ENCODE measurements at places on chromosomes 11 and 22.

DNA sequence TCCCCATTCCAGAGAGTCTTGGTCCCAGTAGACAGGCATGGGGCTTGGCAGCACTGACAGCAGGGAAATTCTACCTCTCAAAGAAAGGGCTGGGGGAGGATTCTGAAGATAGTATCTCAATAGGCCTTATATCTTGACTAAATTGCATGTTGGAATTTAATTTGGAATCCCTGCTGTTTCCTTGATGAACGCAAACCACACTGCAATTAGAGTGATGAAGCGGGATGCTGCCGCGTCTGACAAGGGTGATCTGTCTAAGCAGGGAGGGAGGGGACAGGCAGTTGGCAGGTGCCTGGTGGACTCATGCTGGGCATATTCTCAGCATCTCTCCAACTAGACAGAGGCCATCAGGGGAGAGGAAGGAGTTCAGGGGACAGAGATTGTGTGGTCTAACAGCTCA lies 48.4 kb downstream of the COMMD9 start:
- no peak for DNase-seq

GRCh38 chr11:64356498-64357411 lies 2.2 kb upstream of the RPS6KA4 start:
- no peak for DNase-seq

DNA sequence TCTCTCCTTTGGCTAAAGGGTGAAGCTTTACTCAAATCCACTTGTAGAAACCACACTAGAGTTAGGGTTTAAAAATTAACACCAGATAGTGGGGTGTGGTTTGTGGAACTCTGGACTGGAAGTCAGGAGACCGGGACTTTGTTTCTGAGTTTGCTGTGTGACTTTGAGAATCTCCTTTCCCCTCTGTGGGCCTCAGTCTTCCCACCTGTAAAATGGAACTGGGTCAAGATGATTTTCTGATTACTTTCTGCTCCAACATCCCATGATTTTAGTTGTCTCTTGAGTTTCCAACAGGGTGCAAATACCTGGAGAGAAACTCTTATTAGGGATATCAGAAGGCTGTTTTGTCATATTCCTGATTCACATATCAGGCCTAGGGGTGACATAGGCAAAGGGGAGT lies 301.0 kb downstream of the MIAT start:
- no peak for DNase-seq

- DNase-seq: no peak
Observed at GRCh38 chr11:35978183-35978582, 34.3 kb downstream of the LDLRAD3 start.

GRCh38 chr11:75591966-75592365 lies 29.9 kb downstream of the SERPINH1 start:
- no peak for DNase-seq

DNA sequence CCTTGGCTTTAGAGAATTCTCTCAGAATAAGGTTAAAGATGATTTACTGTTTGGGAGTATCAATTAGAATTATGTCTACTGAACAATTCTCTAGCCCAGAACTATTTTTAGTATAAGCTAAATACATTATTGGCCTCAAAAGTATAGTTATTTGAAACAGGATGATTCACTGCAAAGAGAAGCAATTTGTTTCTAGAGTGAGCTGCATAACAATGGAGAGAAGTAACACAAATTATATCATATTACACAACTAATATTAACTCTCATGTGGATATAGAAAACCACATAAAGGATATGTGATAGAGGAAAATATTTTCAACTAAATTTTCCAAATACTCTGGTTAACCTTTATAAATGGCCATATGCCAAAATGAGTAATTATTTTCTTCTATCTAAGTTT lies 24.9 kb downstream of the PGM2L1 start:
- DNase-seq: no peak

GRCh38 chr11:117970400-117971024 lies 15.7 kb upstream of the IL10RA start:
- DNase-seq: no peak

GRCh38 chr11:82577246-82577645 lies 156.4 kb downstream of the FAM181B start:
- no peak for DNase-seq

- DNase-seq: peak; percentile 47
Observed at GRCh38 chr11:11798586-11799438, 43.0 kb upstream of the USP47 start.

DNA sequence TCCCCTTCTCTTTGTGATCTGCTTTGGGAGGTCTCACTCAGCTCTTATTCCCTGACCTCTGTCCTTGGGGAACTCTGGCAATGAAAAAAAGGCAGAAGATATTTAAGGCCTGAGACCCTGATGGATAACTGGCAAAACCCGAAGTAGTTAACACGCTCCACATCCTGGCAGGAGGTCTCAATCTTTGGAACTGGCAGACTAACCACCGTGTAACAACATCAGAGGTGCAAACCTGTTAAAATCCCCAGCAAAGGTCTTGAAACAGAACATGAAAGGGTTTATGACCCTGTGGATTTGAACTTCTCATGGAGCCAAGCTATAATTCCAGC lies 160.3 kb downstream of the DBX1 start:
- DNase-seq: no peak

GRCh38 chr22:29165321-29166060 lies 40.2 kb upstream of the EMID1 start:
- no peak for DNase-seq

- no peak for DNase-seq
Observed at GRCh38 chr11:67387518-67387917, 4.3 kb upstream of the RAD9A start.

- DNase-seq: no peak
Observed at GRCh38 chr22:37553725-37554124, 6.6 kb upstream of the CDC42EP1 start.

DNA sequence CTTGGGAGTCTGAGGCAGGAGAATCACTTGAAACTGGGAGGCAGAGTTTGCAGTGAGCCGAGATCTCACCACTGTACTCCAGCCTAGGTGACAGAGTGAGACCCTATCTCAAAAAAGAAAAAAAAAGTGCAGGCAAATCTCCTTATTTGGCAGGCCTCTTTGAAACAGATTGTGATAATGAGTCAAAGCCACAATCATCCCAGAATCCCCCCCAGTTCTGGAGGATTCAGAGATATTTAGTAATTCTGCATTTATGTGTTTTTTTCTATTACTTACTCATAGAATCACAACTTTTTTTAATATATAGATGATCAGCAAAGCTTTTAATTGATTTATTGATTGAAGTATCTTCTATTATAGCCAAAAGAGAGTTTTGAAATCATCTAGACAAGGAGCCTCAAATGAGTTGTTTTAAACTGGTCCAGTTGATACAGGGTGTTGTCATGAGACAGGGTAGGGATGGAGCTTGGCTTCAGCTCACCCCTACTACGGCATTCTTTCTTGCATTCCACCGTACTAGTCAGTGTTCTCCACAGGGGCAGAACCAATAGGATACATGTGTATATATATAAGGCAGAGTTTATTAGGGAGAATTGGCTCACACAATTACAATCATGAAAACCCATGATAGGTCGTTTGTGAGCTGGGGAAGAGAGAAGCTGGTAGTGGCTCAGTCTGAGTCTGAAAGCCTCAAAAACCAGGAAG lies 39.3 kb upstream of the SORL1 start:
- no peak for DNase-seq

DNA sequence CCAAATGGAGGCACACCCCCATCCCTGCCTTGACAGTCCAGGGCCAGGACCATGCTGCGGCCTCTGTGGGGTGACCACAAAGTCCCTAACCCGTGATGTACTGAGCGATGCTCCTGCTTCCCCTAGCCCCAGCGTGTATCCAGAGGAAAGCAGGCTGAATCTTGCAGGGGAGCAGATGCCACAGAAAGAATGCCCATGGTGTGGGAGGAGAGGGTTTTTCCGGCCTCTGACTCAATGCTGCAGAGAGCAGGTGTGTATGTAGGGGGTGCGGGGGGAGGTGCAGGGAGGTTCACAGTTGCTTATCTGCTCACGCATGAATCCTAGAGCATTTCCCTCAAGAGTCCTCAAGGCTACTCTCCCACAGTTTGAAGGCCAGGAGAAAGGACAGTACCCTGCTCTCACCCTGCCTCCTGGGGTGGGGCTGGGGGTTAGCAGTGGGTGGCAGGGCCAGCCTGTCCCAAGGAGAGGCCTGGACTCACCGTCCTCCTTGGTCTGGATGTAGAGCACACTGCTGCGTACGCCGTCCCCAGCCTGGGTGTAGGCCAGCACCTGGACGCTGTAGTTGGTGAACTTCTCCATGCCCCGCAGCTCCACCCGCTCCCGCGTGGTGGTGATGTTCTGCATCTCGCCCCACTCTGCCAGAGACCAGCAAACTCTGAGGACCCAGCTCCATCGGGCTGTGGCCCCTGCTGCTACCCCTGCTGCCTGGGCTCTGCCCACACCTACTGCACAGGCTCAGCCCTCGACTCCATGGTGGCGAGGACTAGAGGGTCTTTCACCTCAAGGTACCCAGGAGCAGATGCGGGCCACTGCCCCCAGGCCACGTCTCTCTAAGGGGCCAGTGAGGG lies 130.8 kb downstream of the CEP164 start:
- DNase-seq: no peak

GRCh38 chr22:17536269-17536668 lies 27.0 kb upstream of the SLC25A18 start:
- DNase-seq: no peak

DNA sequence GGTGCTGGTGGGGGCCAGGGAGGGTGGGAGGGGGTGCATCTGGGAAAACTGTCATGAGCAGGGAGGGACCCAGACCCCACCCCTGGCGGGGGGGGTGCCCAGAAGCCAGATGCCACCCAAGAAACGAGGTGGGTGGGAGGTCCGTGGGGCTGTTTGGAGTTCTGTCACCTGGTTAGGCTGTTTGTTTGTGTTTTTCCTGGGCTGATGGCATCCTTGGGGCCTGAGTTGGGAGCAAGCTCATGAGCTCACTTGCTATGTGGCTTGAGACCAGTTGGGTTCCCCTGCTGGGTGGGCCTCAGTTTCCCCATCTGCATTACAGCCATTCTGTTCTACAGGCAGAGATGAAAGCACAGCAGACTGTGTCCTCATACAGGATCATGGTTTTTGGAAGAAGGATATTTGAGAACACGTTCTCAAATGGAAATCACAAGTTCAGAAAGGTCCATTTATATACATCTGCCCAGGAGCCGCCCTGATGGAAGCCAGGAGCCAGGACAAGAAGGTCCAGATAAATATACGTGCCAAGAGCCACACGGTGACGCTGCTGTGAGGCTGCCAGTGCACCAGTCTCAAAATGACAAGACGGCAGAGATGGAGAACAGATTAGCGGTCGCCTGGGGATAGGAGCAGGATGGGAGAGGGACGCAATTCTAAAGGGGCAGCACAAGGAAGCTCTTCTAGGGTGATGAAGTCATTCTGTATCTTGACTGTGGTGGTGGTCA lies 312.9 kb downstream of the MN1 start:
- DNase-seq: no peak

GRCh38 chr11:104776501-104777170 lies 121.6 kb downstream of the CASP12 start:
- DNase-seq: no peak

DNA sequence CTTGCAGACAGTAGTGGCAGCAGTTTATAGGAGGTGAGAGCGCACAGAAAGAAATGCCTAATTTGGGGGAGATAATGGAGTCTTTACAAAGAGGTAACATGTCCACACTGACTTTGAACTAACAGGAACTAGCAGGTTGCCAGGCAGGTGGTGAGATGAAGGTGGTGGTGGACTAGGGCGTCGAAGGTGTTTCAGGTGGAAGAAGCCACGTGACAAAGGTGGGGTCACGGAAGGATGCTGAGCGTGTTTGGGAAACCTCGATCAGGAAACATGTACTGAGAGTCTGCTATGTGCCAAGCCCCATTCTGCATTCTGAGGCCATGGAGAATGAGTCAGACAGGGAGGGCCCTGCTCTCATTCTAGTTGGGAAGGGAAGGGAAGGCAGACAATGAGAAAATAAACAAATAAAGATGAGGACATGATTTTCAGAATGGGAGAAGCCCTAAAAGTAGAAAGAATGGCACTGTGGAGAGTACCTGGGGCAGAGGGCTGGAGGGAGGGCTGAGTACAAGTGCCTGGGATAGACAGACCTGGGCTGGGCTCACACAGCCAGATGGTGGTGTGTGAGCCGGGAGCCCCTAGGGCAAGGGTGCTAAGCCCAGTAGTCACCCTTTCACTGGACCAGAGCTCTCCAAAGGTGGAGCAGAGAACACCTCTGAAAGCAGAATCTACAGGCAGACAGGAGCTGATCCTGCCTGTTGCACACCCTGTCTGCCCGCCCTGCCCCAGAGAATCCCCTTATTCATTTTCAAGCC lies 16.2 kb upstream of the NNMT start:
- DNase-seq: no peak

- DNase-seq: peak; percentile 19
Observed at GRCh38 chr22:18023509-18024275, 669 bp downstream of the MICAL3 start.

GRCh38 chr22:42814215-42814614 lies 42.9 kb downstream of the ARFGAP3 start:
- DNase-seq: no peak

- DNase-seq: no peak
Observed at GRCh38 chr11:47983464-47984397, 3.4 kb downstream of the PTPRJ start.

GRCh38 chr11:12399355-12399754 lies 22.0 kb downstream of the PARVA start:
- no peak for DNase-seq

DNA sequence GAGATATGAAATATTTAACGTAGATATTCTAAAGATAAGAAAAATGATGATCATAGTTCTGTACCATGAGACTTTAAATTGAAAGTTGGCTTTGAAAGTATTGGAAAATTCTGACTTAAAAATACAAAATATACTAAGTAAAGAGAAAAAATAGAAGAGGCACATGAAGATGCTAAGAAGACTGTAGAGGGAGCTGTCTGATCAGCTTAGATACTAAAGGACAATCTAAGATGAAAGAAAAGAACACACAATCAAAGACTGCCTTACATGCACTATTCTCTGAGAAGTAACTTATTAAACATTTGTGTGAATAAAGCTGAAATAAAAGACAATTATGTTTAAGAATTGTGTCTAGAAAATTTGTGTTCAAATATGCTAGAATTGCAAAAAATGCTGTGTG lies 55.1 kb downstream of the RBMXL2 start:
- DNase-seq: no peak

- no peak for DNase-seq
Observed at GRCh38 chr11:16935518-16936302, 78.5 kb downstream of the PLEKHA7 start.

DNA sequence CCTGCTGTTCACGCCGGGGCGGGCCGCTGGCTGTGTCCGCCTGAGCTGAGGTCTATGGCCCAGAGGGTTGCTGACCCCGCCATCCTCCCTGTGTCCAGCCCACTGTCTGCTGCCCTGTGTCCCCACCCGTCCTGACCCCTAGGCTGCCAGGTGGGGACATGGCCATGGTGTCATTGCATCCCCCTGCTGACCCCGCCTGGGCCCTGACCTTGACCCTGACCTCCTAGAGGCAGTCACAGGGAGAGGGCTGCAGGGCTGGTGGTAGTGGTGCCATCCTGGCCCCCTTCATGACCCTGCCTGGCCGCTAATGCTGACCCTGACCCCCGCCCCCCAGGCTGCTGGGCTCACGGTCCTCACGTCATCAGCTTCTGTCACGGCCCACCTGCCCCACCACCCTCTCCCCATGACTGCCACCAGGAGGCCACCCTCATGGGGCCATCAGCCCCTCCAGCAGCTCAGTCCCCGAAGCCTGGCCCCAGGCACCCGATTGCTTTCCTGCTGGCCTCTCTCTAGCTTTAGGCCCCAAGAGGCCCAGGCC lies 285.9 kb downstream of the BRD1 start:
- DNase-seq: no peak
